ENCODE measurements at places on chromosomes 1 and 21.

- peak; percentile 83 for DNase-seq
Observed at GRCh38 chr1:231866392-231867331, 240.1 kb downstream of the DISC1 start.

DNA sequence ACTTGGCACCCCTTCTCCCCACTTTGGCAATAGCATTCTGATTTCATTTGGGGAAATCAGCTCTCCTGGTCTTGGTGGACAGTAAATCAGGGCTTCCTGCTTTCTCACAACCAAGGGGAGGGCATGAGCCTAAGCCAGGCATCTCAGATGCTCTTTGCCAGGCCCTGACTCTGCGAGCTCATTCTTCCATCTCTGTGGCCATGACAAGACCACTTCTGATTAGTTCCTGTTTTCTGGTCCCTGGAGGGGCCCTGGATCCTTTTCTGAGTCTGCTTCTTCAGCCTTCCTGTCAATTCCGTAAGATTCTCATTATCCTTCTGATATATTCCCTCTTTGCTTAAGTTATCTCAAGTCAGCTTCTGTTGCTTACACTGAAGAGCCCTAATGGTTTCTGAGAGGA is 210.4 kb downstream of the HIVEP3 start:
- DNase-seq = no peak

DNA sequence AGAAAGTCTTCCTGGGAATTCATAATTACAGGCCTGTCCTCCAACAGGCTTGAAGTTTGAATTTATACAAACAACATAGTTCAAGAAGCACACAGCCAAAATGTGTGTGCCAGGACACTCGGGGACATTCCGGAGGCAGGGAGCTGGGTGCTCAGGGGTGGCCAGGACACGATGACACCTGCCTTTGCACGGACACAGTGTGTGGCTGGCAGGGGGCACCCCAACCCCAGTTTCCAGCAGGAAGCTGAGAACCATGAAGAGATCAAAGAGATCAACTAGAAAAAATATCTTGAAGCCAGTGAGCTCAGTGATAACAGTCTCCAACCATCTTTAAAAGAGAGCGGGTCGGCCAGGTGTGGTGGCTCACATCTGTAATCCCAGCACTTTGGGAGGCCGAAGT is 32.5 kb upstream of the TRAPPC10 start:
- DNase-seq = no peak

DNA sequence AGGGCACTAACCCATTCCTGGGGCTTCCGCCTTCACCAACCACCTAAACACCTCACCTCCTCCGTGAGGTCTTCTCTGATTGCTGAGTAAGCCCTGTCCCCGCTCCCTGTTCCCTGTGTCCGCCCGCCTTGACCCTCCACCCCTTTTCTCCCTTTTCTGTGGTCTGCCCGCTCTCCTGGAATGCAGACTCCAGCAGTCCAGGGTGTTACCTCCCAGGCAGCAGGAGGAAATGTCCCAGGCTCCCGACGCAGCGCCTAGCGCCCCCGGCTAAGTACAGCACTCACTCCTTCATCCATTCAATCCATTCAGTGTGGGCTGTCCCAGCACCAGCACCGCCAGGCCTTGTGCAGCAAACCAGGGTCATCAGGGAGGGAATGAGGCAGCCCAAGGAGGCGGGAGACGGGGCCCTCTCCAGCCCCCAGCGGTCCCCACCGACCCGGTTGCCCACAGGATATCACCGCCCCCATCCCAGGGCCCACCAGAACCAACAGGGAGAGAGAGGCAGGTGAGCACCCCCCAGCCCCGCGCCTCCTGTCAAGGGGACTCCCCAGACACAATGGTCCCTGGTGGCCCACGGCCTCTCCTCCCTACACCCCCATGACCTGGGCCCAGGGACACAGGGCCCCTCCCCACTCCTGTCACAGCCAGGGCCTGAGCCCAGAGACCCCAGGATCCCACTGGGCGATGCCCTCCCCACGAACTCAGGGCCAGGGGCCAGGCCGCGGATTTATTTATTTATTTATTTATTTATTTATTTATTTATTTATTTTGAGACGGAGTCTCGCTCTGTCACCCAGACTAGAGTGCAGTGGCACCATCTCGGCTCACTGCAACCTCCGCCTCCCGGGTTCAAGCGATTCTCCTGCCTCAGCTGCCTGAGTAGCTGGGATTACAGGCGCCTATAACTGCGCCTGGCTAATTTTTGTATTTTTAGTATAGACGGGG is 10.2 kb downstream of the TNFRSF14 start:
- DNase-seq = no peak

DNA sequence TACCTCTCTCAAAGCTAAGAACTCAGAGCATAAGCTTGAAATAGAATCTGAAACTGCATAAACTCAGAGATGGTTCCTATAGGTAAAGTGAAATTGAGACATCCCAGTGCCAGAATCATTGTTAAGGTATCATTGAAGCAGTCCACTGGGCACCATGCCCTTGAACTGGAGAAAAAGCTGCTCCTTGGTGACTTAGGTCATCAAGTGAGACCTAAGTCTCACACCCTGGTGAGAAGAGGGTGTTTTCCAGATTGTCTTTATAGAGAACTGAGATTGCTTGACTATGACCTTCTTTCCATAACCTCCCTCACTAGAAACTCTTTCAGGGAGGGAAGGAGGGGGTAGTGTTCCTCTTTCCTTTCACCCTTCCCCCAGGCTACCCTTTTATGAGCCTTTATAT is 9.4 kb upstream of the ATP6V1G3 start:
- DNase-seq = no peak

DNA sequence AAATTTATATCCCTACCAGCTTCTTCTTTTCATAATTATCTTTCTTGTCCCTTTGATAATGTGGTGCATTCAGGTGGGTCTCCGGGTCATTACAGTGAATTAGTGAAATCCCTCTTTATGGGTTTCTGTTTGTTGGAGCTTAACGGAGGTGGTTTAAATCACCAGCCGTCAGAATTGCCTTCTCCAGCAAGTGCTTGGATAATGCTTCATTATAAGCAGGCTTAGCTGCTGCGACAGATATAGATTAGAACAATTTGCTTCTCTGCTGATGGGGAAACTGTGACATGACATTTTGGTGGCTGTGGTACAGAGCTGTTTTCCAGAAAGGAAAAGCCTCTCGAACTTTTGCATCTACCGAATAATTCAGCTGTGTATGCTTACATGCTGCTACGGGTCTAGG is 56.9 kb downstream of the KAZN start:
- DNase-seq = no peak

- DNase-seq = no peak
Observed at GRCh38 chr1:234772345-234773147, 162.6 kb upstream of the IRF2BP2 start.

- no peak for DNase-seq
Observed at GRCh38 chr1:50272912-50273311, 150.3 kb downstream of the DMRTA2 start.

GRCh38 chr1:26530895-26531598 is 1.5 kb downstream of the RPS6KA1 start:
- no peak for DNase-seq

DNA sequence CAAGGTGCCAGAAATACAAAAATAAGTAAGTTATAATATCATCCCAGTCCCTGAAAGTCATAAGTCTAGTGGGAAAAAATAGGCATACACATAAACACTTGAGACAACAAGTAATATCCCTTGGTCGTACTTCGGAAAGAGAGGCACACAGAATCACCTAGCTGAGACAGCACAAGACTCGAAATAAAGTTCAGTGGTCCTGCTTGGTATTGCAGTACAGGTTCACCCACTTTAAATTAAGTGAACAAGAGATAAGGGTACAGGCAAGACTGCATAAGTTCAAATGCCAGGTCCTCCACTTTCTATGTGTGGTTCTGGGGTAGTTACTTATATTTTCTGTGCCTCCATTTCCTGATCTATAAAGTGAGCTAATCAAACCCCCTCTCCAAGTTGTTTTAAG is 47.6 kb downstream of the SEC16B start:
- DNase-seq = no peak

DNA sequence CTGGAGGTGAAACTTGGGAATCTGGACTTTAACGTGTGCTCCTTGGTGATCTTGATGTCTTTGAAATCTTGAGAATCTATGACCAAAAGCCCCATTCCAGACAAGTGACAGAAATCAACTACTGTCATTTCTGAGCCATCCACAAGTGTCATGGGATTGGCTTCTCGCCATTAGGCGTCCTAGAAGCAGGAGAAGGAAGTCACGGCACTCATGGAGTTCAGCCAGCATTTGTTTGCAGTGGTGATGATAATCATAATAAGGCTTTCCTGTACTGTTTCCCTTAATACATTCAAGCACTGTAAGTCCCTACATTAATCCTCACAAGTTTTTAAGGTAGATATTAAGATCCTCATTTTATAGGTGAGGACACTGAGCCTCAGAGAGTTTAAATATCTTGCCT is 11.9 kb downstream of the F5 start:
- DNase-seq = no peak

DNA sequence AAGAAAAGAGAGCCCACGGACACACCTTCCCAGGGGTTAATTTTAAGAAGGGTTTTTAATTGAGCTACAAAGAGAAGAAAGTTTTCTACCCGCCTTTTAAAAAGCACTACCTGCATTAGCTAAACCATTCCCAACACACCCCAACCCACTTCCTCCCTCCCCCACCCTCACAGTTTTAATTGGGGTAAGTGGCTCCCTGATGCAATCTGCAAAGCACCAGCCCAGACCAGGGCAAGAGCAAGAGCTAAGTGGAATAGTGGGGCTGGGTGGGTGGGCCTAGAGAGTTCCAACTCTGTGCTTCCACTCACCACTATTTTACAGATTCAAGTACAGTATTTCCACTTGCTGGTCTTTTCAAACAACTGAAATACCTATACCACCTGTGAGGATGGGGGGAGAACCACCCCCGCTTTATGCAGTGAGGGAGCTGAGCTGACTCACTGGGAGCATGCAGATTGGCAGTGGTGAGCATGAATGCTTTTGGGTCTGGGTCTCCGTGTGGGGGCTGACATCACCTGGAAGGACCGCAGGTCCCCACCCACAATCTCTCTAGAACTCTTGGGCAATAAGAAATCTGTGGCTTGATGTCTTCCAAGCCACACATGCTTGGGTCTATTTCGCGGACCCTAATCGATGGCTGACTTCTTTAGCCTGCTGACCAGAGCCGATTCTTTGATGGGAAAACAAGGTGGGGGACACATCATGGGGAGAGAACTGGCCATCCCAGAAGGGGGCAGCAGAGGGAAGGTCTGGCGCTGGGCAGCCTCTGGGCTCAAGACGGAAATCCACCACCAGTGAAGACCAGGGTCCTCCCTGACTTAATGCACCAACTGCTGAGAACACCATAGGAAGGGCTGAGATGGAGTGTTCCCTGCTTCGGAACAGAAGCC is 95.5 kb downstream of the SSBP3 start:
- no peak for DNase-seq

DNA sequence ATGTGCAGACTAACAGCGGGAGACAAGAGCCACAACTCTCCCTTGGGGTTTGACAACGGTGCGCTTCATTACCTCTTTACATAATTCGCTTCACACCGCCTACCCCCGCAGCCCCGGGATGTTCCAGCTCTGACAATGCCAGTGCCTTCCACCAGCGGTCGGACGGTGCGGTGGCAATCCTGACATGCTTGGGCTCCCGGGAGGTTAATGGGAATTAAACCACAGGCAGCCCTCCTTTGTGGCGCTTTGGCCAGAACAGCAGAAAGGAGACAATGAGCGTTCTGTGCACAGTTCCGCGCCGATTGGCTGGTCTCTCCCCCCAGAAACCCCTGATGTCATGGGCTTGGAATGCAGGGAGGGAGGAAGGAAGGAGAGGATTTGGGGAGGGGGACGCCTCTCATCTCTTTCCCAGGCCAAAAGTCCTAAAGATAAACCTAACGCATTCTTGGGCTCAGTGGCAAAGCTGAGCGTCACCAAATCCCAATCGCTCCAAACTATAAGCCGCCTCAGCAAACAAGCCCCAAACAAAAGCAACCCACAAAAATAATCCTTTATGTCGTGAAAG is 1.3 kb downstream of the CNN3 start:
- DNase-seq = peak; percentile 87

- DNase-seq = no peak
Observed at GRCh38 chr1:199545780-199546179, 481.7 kb upstream of the NR5A2 start.

DNA sequence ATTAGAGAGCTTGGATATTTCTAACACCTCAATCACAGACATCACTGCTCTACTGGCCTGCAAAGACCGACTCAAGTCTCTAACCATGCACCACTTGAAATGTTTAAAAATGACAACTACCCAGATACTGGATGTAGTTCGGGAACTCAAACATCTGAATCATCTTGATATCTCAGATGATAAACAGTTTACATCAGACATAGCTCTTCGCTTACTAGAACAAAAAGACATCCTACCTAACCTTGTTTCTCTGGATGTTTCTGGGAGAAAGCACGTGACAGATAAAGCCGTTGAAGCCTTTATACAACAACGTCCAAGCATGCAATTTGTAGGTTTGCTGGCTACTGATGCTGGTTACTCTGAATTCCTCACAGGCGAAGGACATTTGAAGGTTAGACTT is 45.1 kb downstream of the ZYG11B start:
- no peak for DNase-seq

DNA sequence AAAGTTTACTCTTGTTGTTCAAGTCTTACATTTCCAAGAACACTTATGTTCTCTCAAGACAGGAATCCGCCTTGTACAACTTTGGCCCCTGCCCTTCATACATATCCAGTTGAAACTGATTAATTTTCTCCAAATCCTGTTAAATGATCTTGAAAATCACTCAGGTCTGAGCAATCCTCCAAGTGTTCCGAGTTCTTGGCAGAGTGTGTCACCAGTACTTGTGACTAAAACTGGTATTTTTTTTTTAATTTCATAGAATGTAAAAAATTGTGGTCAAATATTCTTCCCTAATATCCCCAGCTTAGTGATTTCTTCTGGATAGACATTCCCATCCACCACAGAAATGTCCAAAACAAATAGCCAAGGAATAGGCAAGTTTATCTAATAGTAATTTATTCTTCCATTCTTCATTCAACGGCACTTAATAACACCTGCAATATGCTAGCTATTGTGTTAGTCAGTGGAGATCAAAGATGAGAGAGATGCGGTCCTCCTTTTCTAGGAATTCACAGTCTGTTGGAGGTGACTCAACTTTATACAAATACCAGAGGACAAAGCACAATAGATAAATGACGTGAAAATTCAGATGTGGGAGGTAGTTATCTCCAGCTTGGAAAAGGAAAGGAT is 71.4 kb downstream of the DIRAS3 start:
- DNase-seq = no peak

GRCh38 chr1:228457017-228457395 is 30.2 kb upstream of the RNF187 start:
- no peak for DNase-seq

- no peak for DNase-seq
Observed at GRCh38 chr1:44212355-44213221, 683 bp upstream of the DMAP1 start.

Measured in sciatic nerve (tissue), 2 donors.